Right ventricle myocardium superior (tissue), 1 donor: ENCODE measurements at places on chromosomes 4 and X. TPM values are rescaled to one million over a fixed set of nuclear protein-coding genes. Genes with fewer than 3 reads are reported as not detected.

Gene AP1S2
- 117 TPM for total RNA-seq

Gene IGSF1
- 4.3 TPM for total RNA-seq

Gene TCEAL5
- 0.32 TPM for total RNA-seq

Gene TEX13D
- total RNA-seq, result not detected

Gene LIN54
- 7.4 TPM for total RNA-seq

Gene PPP1R2C
- total RNA-seq, result not detected

Gene MBNL3
- total RNA-seq, result 31.1 TPM

Gene DNAAF6
- not detected for total RNA-seq

Gene CYTL1
- total RNA-seq, result not detected

Gene ENOX2
- 13.4 TPM for total RNA-seq

Gene SSX2
- total RNA-seq, result not detected

Gene FMR1NB
- total RNA-seq, result not detected

Gene PJA1
- total RNA-seq, result 13.3 TPM

Gene IL2
- total RNA-seq, result not detected

GRCh38 chrX:71178908-71179307 lies 34.3 kb downstream of the NLGN3 start:
- DNase-seq, result peak; percentile 43

- DNase-seq, result no peak
These were observed 49.5 kb downstream of the ACOX3 start for GRCh38 chr4:8391071-8391470.

DNA sequence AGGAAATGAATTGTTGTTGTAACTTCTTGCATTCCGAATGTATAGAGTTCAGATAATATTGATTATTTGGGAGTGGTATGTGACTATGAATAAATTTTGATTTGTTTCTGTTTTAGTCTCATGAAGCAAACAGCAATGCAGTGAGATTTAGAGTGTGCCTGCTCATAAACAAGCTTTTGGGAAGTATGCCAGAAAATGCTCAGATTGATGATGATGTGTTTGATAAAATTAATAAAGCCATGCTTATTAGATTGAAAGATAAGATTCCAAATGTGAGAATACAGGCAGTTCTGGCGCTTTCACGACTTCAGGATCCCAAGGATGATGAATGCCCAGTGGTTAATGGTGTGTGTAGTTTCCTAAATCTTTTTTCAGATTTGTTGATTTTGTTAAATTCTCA lies 2.0 kb downstream of the NCAPG start:
- DNase-seq, result no peak

DNA sequence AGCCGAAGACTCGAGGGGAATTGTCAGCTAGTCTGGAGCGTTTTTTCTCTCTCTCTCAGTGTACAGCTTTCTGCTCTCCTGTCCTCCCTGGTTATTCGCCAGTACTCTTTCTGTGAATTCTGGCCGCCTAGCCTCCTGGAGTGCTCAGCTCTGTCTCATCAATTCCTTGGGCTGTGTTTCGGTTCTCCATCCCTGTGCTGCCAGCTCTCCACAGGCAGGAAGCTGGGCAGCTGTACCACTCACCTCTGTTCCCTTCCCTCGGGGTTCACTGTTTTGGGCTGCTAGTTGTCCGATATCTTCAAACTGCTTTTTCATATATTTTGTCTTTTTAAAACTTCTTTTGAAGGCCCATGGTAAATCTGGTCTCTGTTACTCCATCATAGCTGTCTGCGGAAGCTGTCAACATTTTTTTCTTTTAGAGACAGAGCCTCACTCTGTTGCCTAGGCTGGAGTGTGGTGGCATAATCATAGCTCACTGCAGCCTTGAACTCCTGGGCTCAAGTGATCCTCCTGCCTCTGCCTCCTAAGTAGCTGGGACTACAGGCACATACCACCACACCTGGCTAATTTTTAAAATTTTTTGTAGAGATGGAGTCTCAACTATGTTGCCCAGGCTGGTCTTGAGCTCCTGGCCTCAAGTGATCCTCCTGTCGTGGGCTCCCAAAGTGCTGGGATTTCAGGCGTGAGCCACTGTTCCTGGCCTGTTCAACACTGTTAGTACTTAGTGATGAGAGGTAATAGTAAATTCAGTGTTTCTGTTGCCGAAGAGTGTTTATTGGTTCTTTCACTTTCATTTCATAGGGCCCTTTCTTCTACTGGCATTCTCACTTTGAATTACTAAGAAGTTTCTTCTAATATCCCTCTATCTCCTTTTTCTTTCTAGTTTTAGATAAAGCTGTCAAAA lies 18.6 kb downstream of the ZCCHC4 start:
- no peak for DNase-seq

DNA sequence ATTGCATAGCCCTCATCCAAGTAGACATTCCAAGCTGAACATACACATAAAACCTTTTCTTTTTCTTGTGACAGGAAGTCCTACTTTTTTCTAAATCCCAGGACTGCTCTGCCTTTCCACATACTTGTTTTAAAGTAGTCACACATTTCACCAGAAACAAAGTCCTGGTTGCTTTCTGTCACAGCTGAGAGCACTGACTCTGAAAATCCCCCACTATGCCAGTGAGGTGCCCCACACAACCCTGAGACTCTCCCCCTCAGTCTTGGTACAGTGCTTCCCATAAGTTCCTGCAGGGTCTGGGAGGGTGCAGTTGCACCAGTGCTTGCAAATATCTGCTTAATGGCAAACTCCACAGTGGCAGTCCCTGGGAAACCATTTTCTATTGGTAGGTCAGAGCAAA lies 84.2 kb downstream of the DCHS2 start:
- DNase-seq, result no peak

GRCh38 chr4:79492148-79492547 lies 84.1 kb upstream of the GK2 start:
- peak; percentile 58 for DNase-seq

GRCh38 chr4:121219227-121219626 lies 55.1 kb upstream of the TNIP3 start:
- DNase-seq, result no peak

DNA sequence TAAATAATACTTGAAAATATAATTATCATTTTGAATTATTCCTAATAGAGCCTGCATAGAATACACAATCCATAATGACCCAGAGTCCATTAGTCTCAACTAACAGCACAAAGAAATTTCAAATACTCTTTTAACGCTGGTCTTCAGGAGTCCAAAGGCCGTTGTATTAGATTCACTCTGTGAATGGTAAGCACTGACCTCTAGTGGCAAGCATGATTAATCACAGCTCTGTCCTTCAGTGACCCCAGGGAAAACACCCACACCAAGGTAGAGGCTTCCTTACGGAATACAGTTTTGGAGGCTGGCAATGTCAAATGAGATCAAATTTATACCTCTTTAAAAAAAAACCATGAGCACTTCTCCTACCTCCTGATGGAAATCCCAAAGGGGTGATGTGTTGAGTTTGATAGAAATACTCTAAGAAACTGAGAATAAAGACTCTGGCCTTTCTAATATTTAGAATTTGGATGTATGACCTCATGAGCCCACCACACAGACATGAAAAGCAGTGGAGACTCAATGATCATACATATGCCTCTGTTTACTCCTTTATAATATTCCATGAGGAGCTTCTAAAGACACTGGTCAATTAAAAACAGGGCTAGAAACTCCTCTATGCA lies 147.2 kb upstream of the DKK2 start:
- no peak for DNase-seq

DNA sequence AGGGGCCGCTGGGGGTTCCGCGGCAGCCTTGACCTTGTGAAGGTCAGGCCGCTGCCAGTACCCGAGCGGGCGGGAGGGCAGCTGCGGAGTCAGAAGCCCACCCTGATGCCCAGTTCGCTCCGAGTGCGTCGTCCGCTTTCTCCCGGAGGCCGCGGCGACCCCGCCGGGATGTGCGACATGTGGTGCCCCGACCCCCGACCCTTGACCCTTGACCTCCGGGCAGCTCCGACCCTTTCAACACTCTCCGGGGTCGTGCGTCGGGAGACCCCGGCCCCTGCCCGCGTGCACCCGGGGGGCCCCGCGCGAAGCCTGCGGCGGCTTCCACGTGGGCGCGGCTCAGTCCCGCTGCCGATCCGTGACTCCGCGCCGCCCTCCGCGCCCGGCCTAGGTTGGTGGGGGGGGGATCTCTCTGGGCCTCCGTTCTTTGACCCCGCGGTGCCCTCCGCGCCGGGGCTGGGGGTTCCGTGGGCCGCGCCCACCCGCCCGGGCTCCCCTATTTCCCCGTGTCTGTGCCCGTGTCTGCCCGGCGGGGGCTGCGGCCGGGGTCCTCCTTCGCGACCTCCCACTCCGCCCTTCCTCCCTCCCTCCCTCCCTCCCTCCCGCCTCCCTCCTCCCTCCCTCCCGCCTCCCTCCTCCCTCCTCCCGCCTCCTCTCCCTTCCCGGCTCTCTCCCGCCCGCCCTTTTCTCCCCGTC lies 609 bp upstream of the SLC25A6 start:
- DNase-seq, result no peak

- peak; percentile 83 for DNase-seq
These were observed 751 bp upstream of the RGS12 start for GRCh38 chr4:3291969-3292570.

DNA sequence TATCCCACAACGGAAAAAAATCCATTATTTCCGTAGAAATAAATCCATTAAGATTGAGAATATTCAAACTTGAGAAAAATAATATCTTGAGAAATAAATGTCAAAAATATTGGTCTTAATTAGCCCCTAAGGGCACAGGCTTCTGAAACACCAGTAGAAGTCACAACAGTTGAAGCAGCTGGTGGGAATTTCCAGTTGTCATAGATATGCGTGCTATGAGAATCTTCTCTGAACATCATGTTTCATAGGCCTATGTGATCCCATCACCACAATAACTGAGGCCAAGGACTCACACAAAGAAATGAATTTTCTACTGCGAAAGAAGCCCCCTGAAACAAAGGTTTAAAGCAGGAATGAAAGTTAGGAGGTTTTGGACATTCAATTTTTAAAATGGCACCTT lies 292.0 kb downstream of the DTHD1 start:
- no peak for DNase-seq

DNA sequence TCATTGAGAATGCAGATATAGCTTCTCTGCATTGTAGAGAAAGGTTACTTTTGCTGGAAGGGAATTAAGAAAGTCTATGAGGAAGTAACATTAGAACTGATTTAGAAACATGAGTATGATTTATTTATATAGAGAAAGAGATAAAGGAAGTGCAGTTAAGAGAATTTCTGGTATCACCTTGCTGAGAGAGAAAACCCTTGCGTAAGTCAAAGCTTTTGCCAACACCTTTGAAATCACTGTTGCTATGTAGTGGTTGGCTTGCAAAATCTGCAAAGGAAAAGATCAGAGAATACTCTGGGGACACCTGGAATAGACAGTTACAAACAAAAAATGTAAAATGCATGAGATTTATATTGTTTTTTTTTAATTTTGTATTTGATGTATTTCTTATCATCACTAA lies 137.3 kb upstream of the RXFP1 start:
- no peak for DNase-seq

DNA sequence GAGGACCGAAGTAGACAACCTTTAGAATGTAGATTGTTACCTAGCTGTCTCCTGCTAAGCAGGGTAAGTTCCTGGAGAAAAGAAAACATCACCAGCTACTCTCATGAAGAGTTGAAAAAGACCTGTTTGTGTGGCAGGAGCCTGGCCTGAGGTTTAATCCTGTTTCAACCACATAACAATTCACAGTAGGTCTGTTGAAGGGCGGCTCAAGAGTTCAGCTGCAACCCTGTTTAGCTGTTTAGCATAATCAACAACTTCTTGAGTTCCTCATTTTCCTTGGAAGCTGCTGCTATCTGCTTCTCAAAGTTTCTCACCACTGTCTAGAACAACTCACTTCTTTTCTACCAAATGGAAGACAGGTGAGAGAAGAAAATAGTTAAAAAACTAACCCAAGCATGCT lies 170.4 kb upstream of the TET2 start:
- no peak for DNase-seq

DNA sequence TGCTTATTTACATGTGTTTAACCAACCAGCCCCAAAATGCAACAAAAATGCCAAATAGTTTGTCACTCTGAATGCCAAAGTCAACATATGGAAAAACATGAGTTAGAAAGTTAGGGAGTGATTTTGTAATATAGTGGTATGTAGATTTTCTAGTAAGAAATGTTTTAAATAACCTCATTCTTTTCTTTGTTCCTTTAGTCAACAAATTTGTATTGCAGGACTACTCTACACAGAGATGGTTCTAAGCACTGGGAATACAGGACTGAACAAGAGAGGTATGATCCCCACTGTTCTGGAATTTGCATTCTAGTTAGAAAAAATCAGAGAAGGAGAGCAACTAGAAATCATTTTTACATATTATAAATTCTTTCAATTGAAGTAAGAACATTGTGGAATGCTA lies 218.8 kb upstream of the ANXA10 start:
- no peak for DNase-seq

GRCh38 chrX:70352496-70352895 lies 62.6 kb downstream of the KIF4A start:
- DNase-seq, result no peak

DNA sequence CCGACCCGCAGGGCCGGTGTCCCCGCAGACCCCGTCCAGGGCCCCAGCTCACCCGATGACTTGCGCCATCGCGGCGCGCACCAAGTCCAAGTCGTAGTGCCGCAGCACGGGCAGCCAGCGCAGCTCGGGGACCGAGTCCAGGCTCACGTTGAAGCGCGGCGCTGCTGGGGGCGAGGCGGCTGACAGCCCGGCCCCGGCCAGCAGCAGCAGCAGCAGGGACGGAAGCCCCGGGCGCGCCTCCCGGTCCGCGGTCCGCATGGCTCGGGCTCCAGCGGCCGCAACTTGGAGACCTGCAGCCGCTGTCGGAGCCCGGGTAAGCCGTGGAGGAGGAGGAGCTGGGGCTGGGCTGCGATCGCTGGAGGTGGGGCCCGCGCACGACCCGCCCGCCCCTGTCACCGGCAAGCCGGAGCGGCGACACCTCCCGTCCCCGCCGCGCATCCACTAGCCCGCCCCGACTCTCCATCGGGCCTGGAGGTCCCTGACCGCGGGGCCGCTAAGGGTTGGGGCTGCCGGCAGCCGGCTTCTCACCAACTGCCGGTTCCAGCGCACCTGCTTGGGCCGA lies at the start of gene NAAA:
TSS of gene NAAA (minus strand) at position 322 of the 562 bp plus-strand sequence. CDS start at position 258, 64 bp downstream.
- peak; percentile 86 for DNase-seq

DNA sequence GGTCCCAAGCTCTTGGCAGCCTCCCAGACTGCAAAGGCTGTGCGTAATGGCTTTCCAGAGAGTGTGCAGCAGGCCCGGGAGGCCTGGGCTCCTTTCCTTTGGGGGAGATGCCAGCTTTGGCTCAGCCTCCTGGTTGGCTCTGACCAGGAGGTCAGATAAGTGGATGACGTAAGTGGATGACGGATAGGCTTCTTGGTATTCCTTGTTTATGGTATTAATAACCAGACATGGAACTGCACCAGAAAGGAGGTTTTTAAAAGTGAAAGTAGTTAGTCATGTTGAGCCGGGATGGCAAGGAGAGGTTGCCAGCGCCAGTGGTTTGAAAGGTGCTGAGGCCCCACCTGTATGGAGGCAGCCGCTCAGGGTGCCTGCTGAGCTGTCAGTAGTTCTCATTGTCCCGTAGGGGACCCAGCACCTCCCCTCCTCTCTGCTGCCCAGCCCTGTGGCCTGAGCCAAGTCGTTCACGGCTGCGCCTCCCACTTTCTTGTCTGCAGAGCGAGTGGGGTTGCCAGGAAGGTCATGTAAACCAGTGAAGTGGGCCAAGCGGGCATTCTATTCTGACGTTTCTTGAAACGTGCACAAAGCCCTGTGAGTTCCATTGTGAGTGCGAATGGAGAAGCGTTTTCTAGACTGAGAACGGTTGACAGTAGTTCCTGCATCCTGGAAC lies 28.7 kb upstream of the STOX2 start:
- DNase-seq, result peak; percentile 88
